ENCODE measurements at places on chromosomes 5 and 9.

DNA sequence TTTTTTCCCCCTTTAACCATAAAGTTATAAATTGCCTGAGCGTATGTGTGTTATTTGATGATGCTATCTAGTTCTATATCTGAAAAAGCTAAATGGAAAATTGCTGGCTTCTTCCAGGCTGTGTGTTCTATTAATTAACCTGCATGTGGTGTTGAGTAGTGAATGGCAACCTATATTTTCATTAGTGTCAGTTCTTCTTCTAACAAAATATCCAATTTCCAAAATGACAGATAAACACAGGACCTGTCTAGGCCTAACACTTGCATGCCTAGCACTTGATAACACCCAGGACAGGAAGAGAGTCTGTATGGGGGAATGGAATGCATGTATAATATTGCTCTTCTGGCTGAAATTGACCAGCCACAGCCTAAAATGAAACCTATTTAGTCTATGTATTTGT is 91.7 kb downstream of the CD180 start:
- no peak for DNase-seq

DNA sequence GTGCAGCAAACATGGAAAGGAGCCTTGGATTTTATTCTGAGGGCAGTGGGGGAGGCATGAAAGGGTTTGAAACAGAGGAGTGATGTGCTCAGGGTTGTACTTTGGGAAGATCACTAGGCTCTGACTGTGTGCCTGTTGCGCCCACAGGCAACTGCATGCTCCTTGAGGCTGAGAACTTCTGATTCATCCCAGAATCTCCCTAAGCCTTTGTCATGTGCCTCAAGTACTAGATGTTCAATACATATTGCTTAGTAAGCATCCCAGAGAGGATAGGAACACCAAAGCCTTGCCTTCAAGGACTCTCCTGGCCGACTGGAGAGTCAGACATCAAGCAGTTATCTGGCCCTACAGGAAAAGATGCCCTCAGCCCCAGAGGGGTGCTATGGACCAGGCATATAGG is 54.1 kb downstream of the ARHGEF37 start:
- DNase-seq, result no peak

DNA sequence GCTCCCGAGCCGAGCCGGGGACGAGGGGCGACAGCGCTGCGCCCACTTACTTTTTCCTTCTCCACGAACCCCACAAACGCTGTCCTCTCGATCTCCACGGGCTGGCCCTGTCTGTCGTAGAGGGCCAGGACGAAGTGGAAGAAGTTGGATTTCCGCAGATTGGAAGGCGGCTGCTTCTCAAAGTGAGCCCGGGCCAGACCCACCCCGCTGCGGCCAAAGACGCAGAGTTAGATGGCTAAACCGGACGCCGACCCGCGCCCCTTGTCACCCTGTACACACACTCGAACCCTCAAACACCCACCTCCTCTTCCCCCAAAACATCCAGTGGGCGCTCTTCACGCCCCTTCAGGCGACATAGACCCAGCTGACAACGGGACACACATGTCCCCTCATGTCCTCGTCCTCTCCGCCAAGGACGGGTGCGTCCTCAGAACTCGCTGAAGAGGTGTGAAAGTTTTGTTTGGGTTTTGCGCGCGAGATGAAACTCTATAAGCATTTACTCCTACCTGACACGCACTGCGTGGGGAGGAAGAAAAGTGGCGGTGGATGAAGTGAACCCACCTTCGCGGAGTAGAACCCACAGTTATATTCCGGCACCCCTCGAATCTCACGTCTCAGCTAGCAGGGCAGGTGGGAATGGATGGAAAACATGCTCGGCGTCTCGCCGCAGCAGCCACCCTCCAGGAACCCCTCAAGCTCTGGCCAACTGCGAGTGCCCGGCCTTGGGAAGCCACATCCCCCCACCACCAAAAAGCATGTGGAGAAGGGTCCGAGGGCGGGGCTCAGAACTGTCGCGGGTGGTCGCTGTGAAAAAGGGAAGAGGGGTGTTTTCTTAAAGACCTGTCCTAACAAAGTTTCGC is 2.6 kb downstream of the EBF1 start:
- no peak for DNase-seq

GRCh38 chr5:87243161-87243844 is 24.4 kb upstream of the RASA1 start:
- DNase-seq, result no peak

- DNase-seq, result no peak
These were observed 62.1 kb downstream of the CETN3 start for GRCh38 chr5:90347462-90347861.

GRCh38 chr5:142063878-142064331 is 44.7 kb upstream of the NDFIP1 start:
- DNase-seq, result no peak

- DNase-seq, result no peak
These were observed 108.5 kb upstream of the TXNDC8 start for GRCh38 chr9:110446171-110446570.

DNA sequence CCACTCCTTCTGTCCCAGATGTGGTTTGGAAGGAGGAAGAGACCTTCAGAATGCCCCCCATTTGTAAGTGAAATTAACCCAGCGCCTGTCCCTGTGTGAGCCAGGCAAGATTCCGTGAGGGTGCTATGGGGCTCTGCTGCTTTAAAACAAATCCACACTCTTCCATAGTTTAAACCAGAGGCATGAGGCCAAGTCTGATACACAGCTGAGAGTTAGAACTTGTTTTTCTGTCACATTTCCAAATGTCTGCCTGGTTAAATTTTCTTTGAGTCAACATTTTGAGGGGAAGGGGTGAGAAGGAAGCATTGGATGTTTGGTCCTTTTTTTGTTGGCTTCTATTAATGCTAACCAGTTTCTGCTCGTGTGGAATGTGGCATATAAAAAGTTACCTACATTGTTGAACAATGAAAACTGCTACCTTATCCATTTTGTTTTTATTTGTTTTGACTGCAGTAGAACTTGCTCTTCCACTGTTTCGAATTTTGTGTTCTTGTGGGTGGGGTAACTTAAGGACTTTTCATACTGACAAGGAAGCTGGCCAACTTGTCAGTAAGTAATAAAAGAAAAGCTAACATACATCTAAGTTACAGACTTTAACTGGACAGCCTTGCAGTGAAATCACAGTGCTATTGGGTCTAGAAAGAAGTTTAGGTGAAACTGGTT is 12.9 kb downstream of the RGMB start:
- DNase-seq, result no peak

DNA sequence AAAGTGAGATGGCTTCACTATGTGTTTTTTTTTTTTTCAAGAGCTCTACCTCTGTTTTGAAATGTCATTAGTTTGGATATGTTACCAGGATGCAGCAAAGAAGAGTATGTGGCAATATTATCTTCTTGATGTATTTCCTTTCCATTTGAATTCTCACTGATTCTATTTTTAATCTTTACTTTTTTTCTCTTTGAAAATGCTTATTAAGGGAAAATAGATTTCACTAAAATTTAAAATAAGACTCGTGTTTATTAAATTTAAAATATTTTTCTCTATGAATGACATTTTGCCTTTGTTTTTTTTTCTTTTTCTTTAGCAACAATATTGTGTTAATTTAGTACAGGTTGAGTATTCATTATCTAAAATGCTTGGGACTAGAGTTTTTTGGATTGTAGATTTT is 29.2 kb downstream of the TENT2 start:
- DNase-seq, result no peak

- no peak for DNase-seq
These were observed 3.8 kb upstream of the LCN1 start for GRCh38 chr9:135517407-135517822.

GRCh38 chr5:134614450-134615085 is 18.1 kb downstream of the SAR1B start:
- no peak for DNase-seq

DNA sequence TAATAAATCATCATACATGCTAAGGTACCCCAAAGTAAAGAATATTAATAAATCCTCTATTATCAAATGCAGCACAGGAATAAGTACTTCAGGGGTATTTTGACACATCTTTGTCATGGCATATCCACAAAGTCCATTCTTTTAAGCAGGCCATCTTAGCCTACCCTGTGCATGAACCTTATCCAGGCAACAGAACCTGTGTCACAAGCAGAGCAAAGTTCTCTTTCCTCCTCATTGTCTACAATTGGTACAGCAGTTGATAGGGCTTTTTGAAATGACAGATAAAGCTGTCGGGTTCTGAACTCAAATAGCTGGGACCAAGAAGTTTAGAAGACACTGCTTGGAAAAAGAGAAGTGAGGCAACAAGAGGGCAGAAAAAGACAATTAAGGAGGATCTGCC is 30.8 kb upstream of the PURA start:
- no peak for DNase-seq

GRCh38 chr5:142939006-142939405 is 168.8 kb downstream of the ARHGAP26 start:
- DNase-seq, result no peak

- no peak for DNase-seq
These were observed 22.7 kb upstream of the UBLCP1 start for GRCh38 chr5:159240301-159240870.

DNA sequence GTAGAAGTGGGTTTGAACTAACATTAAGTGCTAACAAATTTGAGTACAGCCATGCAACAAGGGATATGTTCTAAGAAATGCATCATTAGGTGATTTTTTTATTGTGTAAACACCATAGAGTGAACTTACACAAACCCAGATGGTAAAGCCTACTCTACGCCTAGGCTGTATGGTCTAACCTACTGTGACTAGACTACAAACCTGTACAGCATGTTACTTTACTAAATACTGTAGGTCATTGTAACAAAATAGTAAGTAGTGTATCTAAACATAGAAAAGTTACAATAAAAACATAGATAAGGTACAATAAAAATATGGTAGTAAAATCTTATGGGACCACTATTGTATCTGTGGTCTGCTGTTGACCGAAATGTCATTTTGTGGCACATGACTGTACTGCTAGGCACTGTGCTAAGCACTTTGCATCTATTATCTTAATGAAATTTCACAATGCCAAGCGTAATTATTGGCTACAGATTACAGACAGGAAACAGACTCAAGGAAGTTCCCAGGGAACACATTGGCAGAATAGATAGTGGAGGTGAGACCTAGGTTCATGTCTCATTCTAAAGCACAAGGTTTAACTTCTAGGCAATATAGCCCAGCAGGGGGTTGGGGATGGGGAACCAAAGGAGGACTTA is 62.7 kb downstream of the ATP10B start:
- no peak for DNase-seq

- DNase-seq, result no peak
These were observed 479.2 kb upstream of the TUSC1 start for GRCh38 chr9:26157411-26157810.

DNA sequence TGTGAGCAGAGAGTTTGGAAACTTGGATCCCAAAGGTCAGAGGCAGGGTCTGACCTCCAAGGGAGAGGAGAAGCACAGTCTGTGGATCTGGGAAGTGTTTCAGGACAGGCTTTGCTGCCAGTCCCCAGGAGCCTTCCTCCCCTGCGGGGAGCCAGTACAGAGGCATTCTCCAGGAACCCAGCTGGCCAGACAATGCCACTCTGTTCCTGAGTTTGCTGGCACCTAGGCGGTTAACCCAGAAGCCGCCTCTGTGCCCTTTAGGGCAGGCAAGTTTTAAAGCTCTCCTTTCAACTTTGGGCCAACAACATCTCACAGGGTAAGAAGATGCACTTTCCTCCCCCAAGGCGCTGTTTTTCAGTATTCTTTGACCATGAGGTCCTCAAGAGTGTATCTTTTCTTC is 37.0 kb upstream of the FGF1 start:
- no peak for DNase-seq

- DNase-seq, result no peak
These were observed 238.6 kb downstream of the CDH12 start for GRCh38 chr5:22614486-22615094.

- DNase-seq, result no peak
These were observed 18.6 kb downstream of the MED10 start for GRCh38 chr5:6359555-6360322.

DNA sequence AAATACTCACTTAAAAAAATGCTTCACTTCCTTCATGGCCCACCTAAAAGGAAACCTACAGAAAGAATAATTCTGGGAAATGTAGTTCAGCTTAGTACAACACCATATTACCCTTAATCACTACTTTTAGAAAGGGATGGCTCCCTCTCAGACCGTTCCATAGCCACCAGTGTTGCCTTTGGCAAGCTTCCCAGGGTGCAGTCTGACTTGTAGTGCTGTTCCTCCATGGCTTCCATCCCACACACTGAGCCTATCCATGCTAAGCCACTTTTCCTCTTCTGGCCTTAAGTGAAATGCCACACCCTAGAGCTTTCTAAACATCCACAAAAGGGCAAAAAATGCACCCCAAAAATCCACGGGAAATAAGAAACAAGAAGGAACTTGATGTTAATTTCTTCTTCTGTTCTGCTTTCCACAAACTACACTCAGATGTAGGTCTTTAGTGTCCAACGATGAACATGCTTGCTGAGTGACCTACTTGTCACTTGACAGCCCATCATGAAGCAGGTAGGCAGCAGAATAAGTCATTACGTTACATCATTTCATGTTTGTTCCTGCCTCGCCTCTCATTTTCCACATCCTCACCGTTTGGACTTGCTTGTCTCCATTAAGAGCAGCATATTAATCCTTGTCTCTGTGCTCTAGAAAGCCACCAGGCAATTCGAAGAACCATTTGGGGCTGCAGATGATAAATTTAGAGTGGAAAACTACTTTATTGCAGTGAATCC is 391.1 kb upstream of the GRAMD2B start:
- DNase-seq, result no peak

- no peak for DNase-seq
These were observed 99.5 kb upstream of the EQTN start for GRCh38 chr9:27396495-27396894.

DNA sequence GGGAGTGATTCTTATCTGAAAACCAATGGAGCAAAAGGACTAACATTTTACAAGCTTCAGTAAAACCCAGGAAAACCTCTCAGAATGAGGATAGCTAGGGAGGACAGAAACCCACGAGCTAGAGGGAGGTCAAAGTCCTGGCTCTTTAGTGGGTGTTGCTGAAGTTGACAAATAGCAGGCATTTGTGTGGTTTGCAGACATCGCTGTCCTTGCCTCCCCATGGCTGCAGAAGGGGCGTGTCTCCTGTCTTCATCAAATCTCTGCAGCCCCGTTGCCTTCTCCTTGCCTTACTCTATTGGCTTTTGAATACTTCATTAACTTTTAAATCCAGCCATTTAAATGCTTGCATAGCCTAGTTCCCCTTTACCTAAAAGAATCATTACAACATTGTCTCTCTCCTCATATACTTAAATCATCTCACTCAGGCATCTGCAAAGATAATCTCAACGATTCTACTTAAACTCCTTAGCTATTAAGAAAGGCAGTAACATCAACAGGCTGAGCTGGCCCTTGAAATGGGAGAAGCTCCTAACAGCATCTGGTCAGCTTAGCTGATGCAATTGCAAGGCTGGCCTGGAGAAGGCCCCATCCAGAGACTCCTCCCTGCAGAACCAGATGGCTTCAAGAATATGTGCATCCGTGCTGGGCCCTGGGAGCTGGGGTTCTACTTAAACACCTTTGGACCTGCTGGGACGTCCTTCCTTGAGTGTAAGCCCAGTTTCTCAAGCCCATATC is 152.8 kb upstream of the TAS2R1 start:
- DNase-seq, result no peak

DNA sequence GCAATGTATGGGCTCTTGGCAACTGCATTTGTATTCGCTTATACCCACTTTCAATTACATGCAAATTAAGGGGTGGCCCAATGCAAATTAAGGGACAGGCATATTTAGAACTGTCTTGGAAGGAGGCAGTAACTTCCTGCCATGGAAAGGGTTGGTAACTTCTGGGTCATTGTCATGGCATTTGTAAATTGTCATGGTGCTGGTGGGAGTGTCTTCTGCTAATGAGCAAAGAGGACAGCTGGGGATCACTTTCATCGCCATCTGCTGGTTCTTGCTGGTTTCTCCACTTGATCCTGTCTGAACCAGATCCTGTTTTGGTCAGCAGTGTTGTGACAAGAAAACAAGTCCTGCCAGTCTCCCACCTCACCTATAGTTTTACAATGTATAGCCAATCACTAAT is 23.3 kb upstream of the UGT3A2 start:
- DNase-seq, result no peak

All from esophagus squamous epithelium (tissue), 5 donors.